ENCODE measurements at places on chromosomes 6 and 20.

DNA sequence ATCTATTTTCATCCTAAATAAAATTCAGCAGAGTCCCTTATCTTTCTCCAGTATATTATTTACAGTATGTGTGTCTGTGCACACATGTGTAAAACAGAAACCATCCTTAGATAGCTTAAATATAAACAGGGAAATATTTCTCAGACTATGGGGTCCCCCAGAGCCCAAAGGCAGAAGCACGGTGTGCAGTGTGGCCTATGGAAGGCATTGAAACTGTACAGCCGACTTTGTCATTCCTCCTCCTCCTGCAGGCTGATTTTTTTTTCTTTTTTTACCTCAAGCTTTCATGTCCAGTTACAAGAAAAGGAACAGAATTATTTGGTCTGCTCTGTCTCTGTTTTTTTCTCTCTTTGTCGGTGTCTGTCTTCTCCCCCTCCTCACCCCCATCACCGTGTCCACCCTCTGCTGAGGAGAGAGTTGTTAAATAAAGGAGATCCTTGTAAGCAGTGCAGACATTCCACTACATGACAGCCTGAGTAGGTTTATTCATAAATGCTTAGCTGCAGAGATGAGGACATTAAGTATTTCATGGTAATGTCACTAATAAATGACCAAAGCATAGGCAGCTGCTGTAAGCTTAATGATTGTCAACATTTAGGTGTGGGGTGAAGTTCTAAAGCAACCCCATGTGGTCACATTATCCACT lies 31.8 kb upstream of the SLC35D3 start:
- no peak for DNase-seq

GRCh38 chr6:143258945-143259344 lies 191.6 kb downstream of the ADAT2 start:
- DNase-seq, result no peak

DNA sequence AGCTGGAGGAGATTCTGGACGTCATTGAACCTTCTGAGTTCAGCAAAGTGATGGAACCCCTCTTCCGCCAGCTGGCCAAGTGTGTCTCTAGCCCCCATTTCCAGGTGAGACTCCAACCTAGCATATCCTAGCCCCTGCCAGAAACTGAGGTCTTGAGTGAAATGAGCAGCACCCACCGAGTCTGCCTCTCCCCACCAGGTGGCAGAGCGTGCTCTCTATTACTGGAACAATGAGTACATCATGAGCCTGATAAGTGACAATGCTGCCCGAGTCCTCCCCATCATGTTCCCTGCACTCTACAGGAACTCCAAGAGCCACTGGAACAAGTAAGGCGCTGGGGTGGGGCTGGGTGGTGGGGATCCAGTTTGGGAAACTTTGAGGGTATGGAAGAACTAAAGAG lies 4.6 kb downstream of the MEA1 start:
- peak; percentile 35 for DNase-seq

- DNase-seq, result no peak
Measured at GRCh38 chr6:44260011-44260410, 2.7 kb upstream of the SLC35B2 start.

DNA sequence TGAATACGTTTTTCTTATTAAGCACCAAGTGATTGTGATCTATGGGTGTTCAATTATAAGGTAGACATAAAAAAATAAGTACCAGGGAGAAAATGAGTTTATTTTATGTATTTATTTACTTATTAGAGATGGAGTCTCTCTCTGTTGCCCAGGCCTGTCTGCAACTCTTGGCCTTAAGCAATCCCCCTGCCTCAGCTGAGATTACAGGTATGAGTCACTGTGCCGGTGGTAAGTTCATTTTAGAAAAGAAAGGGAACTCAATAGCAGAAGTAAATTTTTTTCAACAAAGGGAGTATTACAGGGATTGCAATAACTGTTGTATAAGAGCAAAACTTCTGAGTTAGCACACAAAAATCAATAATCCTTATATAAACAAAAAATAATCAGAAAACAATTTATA lies 98.7 kb upstream of the FUT9 start:
- DNase-seq, result no peak

- no peak for DNase-seq
Measured at GRCh38 chr6:85641897-85642773, 551 bp downstream of the SYNCRIP start.

DNA sequence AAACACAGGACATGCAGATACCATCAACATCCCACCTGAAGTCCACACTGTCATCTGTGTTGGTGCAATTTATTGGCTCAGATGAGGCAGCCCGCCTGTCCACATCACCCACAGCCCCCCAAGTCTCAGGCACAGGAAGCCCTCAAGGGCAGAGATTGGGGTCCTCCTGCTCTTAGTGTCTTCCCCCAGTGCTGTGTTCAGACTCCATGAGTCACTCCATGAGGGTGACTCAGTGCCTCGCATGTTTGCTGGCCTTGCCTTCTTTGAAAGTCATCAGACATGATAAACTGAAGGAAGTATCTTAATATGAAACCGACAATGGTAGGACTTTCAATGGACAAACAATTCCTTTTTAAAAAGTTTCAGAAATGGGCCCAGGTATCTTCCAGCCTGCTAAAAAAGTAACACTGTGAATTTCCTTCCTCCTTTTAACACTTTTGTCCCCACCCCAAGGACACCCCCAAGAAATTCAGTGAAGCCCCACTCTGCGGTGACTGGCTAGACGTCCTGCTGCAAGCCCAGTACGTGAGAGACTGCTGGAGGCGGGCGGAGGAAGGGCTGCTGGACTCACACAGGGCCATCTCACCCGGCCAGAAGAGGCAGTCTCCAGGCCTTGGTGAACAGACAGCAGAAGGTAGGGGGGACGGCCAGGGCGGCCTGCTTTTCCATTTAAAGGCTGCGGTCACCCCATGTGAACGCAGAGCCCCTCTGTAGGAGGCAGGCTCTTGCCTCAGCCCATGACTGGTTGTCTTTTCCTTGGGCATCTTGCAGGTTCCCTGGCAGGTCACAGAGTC lies 43.0 kb upstream of the KCNK16 start:
- peak; percentile 60 for DNase-seq

- no peak for DNase-seq
Measured at GRCh38 chr20:8648466-8648865, 420.4 kb upstream of the PLCB4 start.

DNA sequence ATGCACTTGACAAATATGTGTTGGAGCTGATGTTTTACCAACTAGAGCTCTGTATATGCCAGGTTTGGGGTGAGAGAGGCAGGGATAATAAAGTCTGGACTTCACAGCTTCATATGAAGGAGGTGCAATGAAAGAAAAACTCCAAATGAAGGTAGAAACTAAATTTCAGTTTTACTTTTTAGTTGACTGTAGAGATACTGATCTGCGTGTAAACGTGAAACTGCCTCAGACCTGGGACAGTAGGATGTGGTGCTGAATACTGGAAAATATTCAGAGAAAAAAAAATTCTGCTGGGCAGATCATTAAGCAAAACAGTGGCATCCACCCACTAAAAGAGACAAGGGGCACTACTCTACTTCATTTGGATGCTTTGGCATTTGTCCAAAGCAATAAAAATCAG lies 94.5 kb downstream of the BACH2 start:
- DNase-seq, result no peak

- DNase-seq, result no peak
Measured at GRCh38 chr20:4710106-4710475, 11.6 kb upstream of the PRND start.

GRCh38 chr6:35014341-35014740 lies 125.3 kb downstream of the ANKS1A start:
- DNase-seq, result no peak

DNA sequence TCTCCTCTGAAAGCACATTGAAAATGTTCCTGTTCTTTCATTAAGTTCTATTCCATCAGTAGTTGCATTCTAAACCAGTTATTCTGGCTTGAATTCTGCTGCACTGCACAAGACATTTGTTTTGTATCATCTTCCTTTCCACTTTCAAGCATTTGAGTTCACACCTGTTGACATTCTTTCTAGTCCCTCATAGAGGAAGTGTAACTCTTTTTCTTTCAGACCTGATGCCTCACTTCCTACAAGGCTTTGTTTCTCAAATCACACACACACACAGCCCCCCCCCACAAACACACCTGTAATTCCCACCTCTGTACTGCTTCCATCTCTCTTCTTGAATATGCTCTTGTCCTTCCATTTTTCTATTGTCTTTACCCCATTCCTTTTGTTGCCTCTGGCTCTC lies 50.9 kb downstream of the CCN2 start:
- no peak for DNase-seq

- no peak for DNase-seq
Measured at GRCh38 chr6:33313709-33314514, at the start of gene TAPBP. Gene TAPBP, minus strand, starts transcription at chr6:33314078. Its CDS starts 37 bp downstream, at chr6:33314041.

DNA sequence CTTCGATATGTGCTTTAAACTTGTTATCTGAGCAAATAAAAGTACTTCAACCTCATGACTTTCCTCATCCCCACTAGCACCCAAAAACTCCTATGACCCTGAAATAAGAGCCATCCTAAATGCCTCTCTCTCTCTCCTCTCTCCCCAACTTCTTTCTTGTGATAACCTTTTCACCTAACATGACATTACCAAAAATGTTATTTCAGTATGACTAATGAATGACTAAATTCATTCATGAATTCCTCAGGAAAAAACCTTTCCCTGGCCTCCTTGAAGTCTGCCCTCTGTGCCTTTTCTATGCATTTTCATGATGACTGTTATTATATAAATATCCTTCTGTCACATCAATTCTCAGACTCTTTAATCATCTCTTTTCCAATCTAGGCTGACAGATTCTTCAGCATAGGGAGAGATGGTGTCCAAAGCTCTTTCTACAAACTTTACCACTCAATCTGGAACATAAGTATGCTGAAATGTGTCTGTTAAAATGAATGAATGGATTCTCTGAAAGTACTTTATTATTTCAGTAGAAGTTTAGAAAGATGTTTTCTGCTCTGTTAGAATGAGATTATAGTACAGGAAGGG lies 114.3 kb upstream of the GGTLC1 start:
- DNase-seq, result no peak

- no peak for DNase-seq
Measured at GRCh38 chr20:35260426-35260825, 17.5 kb downstream of the MMP24OS start.

GRCh38 chr6:48765352-48765961 lies 654.5 kb upstream of the PTCHD4 start:
- DNase-seq, result peak; percentile 53

Measured in HTR-8/SVneo (cell line).